Stimulated activated CD8-positive, alpha-beta memory T cell treated with anti-CD3 and anti-CD28 coated beads, Interleukin-15, amount 100 ng/mL, for 1 hour (primary cell): ENCODE measurements at places on chromosomes 11 and 22.

- no peak for DNase-seq
Measured at GRCh38 chr22:50656122-50657070, 16.2 kb upstream of the SHANK3 start.

DNA sequence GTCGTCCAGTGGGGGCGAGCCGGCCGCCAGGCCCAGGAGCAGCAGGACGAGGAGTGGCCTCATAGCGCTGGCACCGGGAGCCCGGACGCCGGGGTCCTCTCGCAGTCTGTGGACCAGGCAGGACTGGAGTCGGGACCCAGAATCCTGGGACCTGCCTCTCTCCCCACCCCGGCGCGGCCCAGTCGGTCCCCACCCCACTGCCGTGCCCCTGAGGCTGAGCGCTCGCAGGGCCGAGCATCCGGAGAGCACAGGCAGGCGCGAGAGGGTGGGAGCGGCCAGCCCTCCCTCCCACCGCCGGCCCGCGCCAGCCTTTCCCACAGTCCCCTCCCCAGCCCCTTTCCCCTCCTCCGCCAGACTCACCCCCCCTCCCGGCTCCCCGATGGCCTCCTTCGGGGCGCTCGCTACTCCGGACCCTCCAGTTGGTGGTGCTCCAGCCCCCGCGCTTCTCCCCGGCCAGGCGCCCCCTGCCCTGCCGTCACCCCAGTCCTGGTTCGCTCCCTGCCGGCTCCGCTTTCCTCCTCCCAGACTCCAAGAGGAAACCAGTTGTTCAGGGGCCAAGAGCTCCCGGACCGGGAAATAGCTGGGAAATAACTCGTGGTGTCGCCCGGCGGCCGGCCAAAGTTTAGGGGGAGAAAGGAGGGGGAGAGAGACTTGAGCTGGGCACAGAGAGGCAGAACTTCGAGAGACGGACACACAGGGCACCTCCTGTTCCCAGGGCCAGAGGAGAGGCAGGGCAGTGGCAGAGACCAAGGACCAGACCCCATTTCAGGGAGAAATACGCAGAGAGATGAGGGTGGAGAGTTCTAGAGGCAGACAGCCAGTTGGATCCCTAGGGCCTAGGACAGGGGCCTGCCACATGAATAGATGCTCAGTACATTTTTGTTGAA, at the start of gene C1QTNF5:
Gene C1QTNF5 (minus strand): TSS at position 549 of the 887 bp plus-strand sequence. CDS start 486 bp downstream, at position 63.
- DNase-seq: no peak

- DNase-seq: no peak
Measured at GRCh38 chr11:65109231-65110198, 2.2 kb upstream of the TM7SF2 start.

DNA sequence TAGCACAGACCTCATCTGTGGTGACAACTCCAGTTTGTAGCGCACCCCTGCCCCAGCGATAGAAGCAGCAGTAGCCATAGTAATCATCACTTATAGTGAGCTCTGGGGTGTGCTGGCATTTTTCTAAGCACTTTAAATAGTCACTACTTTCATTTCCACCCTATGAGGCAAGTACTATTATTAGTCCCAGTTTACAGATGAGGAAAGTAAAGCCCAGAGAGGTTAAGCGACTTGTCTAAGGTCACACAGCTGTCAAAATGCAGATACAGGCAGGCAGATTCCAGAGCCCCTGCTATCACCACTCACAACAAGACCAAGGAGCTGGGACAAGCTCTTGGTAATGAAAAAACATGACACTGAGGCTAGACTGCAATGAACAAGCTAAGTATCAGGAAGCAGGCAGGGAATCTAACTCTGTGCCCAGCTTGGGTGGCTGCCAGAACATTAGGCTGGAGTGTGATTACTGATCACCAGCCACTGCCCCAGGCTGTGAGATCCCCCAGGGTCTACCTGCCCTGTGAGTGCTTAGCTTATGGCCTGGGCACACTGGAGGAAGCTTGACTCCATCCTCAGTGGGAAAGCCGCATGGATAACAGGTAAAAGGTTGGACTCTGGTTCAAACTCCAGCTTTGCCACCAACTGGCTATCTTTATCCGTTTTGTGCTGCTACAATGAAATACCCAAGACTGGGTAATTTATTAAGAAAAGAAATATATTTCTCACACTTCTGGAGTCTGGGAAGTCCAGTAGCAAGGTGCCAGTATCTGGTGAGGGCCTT, 561.1 kb downstream of the MN1 start:
- DNase-seq: no peak

DNA sequence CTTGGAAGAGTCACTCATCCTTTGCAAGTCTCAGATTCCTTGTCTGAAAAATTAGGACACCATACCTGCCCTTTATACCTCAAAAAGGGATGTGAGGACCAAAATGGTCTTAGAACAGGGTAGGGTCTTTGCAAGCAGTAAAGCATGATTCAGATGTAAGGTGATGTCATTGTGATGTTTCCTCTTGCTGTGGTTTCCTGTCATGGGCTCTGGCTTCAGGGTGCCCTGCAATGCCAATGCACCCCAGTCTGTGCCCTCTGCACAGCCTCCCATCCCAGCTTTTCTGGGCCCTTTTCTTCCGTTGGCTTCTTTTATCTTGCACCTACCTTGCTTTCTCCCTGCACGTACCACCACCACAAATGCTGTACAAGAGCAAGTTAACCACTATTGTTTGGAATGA, 87.8 kb upstream of the NNMT start:
- no peak for DNase-seq

GRCh38 chr22:35308480-35309021, 8.9 kb downstream of the TOM1 start:
- no peak for DNase-seq

DNA sequence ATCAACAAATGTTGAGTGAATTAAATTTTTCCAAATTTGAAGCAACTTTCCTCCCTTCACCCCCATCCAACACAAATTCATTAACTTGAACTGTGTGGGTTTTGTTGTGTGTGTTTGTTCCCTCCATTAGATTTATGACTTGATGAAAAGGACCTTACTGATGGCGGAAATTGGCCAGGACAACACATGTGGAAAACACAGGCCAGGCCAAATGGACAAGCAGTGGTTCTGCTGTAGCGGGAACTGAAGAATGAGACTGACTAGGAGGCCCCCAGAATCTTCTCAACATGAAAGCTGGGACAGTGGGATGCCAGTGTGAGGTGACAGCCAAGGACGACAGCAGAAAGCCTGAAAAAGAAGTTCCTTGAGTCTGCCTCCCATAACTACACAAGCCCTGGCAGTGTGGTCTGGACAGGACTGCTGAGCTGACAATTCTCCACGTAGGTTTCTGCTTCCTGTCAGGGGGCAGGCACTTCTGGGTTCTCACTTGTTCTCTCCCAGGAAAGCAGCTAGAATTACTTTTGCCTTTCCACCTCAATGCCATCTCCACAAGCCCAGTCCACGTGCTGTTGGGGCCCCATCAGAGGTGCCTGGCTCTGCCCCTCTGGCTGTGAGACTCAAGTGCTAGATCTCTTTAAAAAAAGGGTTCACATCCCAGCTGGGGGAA, 94.3 kb downstream of the ETS1 start:
- no peak for DNase-seq

GRCh38 chr11:47514825-47515647, 37.9 kb downstream of the CELF1 start:
- no peak for DNase-seq

- DNase-seq: no peak
Measured at GRCh38 chr22:20589614-20590476, 82.4 kb downstream of the MED15 start.

DNA sequence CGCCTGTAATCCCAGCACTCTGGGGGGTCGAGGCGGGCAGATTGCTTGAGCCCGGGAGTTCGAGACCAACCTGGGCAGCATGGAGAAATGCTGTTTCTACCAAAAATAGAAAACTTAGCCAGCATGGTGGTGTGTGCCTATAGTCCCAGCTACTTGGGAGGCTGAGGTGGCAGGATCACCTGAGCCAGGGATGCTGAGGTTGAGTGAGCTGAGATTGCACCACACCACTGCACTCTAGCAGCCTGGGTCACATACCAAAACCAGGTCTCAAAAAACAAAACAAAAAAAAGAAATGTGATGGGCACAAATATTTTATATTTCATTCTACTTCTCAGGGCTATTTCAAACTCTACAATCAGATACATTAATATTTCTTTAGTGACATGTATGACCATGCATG, 25.7 kb downstream of the TTC17 start:
- DNase-seq: no peak

- peak; percentile 37 for DNase-seq
Measured at GRCh38 chr22:43945632-43946383, 9.4 kb upstream of the SAMM50 start.
